Upper lobe of left lung (tissue), 6 donors: ENCODE measurements at places on chromosomes 4 and X.

GRCh38 chrX:111830571-111830970 lies 45.4 kb upstream of the TRPC5OS start:
- no peak for DNase-seq

GRCh38 chr4:106126062-106126461 lies 189.9 kb downstream of the TBCK start:
- no peak for DNase-seq

- no peak for DNase-seq
Measured at GRCh38 chr4:12672303-12672702, 811.8 kb downstream of the RAB28 start.

GRCh38 chrX:41122664-41123257 lies 37.5 kb downstream of the USP9X start:
- no peak for DNase-seq

GRCh38 chrX:37781814-37782213 lies 2.0 kb downstream of the CYBB start:
- DNase-seq: no peak

- DNase-seq: no peak
Measured at GRCh38 chr4:20528508-20528907, 171.8 kb upstream of the PACRGL start.

DNA sequence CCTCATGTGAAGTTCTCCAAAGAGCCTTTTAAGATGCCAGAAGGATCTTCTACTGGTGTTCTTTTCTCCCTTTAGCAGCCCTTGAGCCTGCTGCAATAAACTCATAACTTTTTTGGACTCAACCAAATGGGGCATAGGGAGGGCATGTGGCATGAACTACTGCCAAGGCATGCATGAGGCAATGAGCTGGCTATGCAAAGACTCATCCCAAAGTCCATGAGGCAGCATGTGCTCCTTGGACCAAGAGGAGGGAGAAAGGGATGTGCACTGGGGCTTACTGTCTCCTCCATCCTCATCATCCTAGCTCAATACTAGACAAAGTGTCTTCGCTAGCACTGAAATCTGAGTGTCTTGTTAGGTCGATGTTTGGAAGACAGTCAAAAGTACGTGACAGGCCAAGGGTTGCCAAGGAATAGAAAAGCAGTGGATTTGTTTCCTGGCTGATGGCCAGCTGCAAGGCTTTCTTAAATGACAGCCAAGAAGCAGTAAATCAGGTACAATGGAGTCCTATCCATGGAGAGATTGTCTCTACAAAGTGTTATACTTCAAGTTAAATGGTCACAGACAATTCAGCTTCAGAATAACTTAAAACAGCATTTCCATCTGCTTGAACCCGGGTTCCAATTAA lies 44.5 kb upstream of the ATXN3L start:
- no peak for DNase-seq

DNA sequence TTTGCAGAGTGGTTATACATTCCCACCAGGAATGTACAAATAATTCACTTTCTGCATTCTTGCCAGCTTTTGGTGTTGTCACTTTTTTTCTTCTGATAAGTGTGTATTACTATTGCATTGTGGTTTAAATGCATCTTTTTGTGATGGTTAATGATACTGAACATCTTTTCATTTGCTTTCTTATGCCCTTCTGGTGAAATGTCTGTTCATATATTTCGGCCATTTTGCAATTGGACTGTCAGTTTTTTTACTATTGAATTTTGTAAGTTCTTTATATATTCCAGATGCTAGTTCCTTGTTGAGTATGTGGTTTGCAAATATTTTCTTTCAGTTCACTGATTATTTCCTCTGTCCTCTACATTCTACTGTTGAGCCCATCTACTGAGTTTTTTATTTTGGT lies 19.4 kb upstream of the BMP2K start:
- no peak for DNase-seq

- DNase-seq: peak; percentile 77
Measured at GRCh38 chr4:40629401-40630334, at the start of gene RBM47. RBM47 (minus strand) TSS chr4:40629864; CDS start chr4:40438893, 190,971 bp downstream.

GRCh38 chr4:64682481-64682880 lies 273.2 kb upstream of the TECRL start:
- DNase-seq: no peak

DNA sequence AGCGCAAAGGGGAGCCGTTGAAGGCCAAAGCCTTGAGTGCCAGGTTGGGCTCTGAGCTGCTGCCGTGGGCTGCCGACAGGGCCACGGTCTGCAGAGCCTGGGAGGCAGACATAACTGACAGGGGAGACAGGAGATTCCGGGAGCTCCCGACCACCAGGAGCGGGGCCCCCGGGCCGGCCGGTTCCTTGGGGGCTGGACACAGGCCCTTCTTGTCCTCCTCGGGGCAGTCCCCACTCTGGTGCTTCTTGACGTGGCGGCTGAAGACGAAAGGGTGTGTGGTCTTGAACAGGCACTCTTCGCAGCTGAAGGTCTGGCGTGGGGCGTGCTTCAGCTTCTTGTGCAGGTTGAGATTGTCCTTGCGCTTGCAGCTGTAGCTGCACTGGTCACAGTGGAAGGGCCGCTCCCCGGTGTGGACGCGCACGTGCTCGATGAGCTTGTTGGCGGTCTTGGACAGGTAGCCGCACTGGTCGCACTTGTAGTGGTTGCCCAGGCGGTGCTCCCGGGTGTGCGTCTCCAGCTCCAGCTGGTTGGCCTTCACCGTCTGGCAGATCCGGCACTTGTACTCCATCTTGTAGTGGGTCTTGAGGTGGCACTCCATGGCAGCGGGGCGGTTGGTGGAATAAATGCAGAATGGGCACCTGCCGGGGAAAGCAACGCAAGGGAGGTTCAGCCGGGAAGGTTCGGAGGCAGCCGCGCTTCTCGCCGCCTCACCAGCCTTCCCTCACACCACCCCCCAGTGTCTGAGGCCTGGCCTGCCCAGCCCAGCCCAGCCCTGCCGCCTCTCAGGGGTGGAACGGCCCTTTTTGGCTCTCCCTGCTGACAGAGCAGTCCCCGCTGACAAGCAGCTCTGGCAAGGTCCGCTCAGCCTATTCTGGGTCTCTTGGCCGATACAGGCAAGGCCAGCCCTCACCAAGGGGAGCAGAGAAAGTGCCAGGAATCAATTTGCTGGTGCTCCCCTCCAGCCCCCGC lies 81.3 kb downstream of the C4orf51 start:
- no peak for DNase-seq
